ENCODE measurements at places on chromosomes 1 and 21. TPM values are rescaled to one million over a fixed set of nuclear protein-coding genes. Genes with fewer than 3 reads are reported as not detected.

The BACE2 gene
- total RNA-seq, result not detected

The EIF4G3 gene
- 103 TPM for total RNA-seq

The PAFAH2 gene
- 3.6 TPM for total RNA-seq

The SV2A gene
- total RNA-seq, result not detected

Measured in Karpas-422 (cell line).